ENCODE measurements at places on chromosomes 16 and 17. TPM values are rescaled to one million over a fixed set of nuclear protein-coding genes. Genes with fewer than 3 reads are reported as not detected.

DNA sequence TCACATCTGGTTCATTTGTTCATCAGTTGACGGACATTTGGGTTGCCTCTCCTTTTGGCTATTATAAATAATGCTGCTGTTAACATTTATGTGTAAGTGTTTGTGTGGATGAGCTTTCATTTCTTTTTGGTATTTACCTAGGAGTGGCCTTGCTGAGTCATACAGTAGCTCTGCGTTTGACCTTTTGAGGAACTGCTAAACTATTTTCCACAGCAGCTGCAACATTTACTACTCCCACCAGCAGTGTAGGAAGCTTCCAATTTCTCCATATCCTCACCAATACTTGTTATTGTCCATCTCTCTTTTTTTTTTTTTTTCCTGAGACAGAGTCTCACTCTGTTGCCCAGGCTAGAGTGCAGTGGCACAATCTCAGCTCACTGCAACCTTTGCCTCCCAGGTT is 20.7 kb upstream of the PLCG2 start:
- DNase-seq = no peak

GRCh38 chr17:81223762-81224130 is 981 bp upstream of the CEP131 start:
- DNase-seq = no peak

DNA sequence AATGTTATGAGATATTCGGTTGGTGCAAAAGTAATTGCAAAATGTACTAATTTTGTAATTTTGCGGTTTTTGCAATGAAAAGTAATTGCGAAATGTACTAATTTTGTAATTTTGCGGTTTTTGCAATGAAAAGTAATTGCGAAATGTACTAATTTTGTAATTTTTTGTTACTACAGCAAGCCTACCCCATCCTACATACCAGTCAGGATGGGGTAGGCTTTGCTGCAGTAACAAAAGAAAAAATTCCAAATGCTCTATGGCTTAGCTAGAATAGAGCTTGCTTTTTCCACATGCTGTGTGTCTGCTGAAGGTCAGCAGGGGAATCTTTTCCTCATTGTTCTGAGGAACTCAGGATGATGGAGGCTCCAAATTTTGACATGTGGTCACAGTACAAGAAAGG is 83.3 kb upstream of the GPRC5B start:
- no peak for DNase-seq

GRCh38 chr17:17692353-17693252 is 11.3 kb downstream of the RAI1 start:
- peak; percentile 65 for DNase-seq

C17orf78 gene
- total RNA-seq = not detected

MYH1 gene
- not detected for total RNA-seq

All from adrenal gland (tissue), 19 donors.